MCF 10A (cell line): ENCODE measurements at places on chromosomes 2 and 18. TPM values are rescaled to one million over a fixed set of nuclear protein-coding genes. Genes with fewer than 3 reads are reported as not detected.

- DNase-seq, result no peak
Observed at GRCh38 chr2:95077861-95078603, 43.6 kb downstream of the MRPS5 start.

GRCh38 chr2:64846177-64846576, 143.0 kb upstream of the SLC1A4 start:
- peak; percentile 85 for DNase-seq

GRCh38 chr2:177352441-177353186, 40.0 kb upstream of the AGPS start:
- no peak for DNase-seq

DNA sequence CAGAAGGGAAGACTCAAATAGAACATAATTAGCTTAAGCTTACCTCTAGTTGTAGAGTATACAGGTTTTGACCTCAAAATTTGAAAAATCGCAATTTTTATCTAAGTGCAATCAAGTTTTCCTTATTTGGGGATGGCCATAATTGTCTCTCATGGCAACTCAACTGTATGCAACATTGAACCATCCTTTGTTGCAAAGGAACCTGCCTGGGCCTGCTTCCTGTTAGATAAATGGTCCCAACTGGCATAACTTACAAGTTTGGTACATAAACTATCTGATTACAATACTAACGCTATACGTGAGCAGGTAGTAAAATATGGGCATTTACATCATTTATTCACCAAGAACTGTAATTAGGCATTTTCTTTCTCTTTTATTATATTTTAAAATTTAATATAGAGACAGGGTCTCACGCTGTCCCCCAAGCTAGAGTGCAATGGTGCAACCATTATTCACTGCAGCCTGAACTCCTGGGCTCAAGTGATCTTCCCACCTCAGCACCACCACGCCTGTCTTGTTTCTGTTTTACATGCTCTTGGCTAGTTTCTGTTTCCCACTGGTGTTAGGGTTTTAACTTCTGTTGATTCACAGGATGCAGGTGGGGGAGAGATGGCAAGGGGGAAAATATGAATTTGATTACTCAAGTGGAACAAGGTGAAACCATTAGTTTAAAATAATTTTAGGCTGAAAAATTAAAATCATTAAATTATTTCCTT, 55.3 kb upstream of the B3GNT2 start:
- no peak for DNase-seq

- DNase-seq, result no peak
Observed at GRCh38 chr2:216475767-216476166, 22.9 kb upstream of the RPL37A start.

DNA sequence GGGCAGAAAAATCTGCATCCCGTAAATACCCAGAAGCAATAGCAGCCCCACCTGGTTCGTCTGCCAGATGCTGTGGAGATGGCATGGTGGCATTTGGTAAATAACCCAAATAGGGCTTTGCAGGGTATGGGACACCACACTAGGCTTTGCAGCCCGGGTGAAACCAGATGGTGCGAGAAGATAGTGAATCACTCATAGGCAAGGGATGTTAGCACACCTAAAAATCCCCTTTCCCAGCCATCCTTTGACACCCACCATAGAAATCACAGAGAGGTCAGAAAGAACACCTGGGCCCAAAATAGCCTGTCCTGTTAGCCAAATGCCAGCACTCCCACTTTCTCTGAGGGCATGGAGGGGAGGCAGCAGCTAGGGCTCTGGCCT, 47.6 kb downstream of the BCL11A start:
- no peak for DNase-seq

DNA sequence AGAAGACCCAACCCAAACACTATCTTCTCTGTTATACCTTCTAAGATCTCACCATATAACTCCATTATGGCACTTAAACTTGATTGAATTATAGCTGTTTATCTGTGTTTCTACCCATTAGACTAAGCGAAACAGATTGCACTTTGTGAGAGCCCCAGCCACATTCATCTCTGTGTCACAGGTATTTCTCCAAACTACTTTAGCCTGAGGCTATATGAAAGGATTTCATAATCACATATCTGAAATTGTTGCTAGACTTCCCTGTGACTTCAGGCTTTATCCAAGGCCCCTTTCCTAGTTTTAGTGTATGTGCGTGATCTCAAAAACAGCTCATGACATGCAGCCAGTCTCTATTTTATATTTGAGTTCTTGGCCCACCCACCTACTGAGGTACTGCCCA, 745.0 kb upstream of the ACVR2A start:
- DNase-seq, result peak; percentile 62

DNA sequence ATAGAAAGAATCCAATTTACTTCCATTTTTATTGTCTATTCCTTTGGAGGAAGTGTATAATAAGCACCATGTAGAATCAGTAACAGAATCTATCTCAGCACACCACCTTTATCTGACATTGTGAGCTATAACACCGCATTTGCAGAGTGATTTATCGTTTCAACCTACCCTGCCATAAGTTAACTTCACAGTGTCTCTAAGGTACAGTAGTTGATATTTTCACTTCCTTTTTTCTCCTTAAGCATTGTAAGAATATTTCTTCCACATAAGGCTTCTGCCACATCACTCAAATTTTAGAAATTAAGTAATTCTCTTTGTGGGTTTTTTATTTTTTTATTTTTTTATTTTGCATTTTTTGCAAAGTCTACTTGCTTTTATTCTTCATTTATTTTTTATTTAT, 107.1 kb downstream of the TMX3 start:
- no peak for DNase-seq

- DNase-seq, result no peak
Observed at GRCh38 chr2:14891546-14891945, 259.0 kb downstream of the LRATD1 start.

- peak; percentile 66 for DNase-seq
Observed at GRCh38 chr2:177147093-177147694, 65.4 kb upstream of the HNRNPA3 start.

DNA sequence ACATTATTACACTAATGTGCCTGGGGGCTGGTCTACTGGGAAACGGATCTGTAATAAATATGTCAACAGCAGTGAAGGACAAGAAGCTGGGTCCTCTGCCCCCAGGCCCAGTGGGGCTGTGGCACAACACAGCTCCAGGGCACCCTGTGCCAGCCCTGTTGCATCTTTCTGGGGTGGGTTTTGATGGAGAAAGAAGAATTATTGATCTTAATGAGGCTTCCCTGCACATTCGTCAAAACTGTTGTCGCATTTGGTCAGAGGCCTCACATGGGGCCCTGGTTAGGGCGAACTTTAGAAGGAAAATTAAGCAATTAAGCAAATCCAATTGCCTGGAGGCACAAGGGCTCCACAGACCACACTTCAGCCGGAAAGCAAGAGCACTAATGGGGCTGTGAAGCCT, 30.0 kb upstream of the TWIST2 start:
- no peak for DNase-seq

- no peak for DNase-seq
Observed at GRCh38 chr2:96099861-96100798, 16.2 kb downstream of the ADRA2B start.

- DNase-seq, result no peak
Observed at GRCh38 chr2:197515315-197515738, 539 bp upstream of the MOB4 start.

DNA sequence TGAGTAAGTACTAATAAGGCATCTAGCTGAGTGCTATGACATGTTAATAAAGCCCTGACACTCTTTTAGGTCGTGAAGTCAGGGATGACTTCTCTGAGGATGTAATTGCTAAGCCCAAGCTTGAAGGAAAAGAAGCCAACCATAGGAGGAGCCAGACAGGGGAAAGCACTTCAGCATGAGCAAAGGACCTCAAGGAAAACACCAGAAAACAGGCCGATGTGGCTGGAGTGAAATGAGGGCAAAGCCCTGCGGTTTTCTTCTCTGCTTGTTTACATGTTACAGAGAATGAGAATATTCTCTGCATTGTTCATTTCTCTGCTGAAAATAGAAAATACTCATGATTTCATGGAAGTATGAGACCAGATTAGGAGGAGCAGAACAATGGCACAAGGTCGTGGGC, 112.5 kb upstream of the ARHGAP28 start:
- no peak for DNase-seq

GRCh38 chr18:32920796-32921787, 148.3 kb upstream of the KLHL14 start:
- peak; percentile 92 for DNase-seq

DNA sequence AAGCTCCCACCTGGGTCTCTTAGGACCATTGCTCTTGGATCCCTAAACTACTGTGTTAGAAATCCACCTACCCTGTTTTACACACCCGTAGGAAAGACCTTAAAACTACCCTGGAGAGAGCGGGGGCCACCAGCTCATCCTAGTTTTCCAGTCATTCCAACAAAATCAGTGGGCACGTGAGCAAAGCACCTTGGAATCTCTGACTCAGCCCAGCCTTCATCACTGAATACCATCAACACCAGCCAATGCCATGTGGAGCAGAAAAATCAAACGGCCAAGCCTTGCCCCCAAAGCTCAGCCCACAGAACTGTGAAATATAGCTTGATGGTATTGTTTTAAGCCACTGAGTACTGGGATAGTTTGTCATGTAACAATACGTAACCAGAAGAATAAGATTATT, 449.7 kb upstream of the CHAC2 start:
- no peak for DNase-seq

DNA sequence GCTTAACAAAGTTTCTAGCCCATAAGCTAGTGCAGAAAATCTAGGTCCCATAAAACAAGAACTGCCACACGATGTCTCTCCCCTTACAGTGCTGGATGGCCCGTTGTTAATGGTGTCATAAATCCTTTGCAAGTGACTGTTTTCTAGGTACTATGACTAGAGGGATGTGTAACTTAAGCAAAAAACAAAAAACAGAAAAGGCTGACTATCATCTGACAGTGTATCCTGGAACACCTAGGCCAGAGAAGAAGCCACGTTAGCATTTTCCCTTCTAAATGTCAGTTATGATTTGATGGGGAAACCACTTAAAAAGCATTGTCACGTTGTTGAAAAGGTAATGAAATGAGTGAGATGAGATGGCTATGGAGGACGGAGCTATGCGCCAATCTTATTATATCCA, 2.4 kb downstream of the CASP8 start:
- DNase-seq, result no peak

DNA sequence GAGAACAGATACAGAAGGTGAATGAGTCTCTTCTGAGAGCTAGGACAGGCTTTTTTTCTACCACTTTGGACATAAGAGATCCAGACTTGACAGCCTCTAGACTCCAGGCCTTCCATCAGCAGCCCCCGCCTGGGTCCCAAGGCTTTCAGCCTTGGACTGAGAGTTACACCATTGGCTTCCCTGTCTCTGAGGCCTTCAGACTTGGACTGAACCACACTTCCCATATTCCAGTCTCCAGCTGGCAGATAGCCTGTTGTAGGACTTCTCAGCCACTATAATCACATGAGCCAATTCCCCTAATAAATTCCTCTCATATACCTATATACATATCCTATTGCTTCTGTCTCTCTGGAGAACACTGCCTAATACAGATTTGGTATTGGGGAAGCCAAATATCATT, 128.2 kb downstream of the MCFD2 start:
- no peak for DNase-seq

GRCh38 chr18:28002841-28003240, 174.1 kb downstream of the CDH2 start:
- no peak for DNase-seq

DNA sequence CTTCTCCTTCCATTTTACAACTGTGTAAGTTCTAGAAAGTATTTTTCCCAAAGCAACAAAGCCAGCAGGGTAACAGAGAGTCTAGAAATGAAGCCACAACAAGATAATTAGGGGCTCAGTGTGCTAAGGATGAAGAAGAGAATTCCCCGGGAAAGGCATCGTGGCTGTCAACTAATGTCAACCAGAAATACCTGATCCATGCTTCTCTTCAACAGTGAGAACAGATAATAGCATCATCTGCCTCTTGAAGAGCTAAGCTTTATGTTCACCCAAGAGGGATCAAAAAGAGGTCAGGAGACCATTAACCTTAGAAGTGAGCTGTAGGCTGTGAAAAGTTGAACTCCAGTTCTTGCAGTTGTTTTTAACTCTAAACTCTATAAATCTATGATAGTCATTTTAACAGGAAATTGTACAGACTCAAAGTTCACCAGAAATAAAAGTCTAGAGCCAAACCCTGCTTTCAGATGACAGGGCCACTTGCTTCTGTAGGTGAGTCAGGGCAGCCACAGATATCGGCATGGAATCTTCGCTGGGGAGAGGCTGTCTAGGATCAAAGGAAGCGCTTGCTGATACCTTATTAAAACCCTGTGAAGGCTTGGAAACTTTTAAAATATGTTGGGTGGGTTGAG, 540.7 kb upstream of the ID2 start:
- no peak for DNase-seq

- DNase-seq, result no peak
Observed at GRCh38 chr2:85988914-85989270, 100.1 kb upstream of the ST3GAL5 start.

DNA sequence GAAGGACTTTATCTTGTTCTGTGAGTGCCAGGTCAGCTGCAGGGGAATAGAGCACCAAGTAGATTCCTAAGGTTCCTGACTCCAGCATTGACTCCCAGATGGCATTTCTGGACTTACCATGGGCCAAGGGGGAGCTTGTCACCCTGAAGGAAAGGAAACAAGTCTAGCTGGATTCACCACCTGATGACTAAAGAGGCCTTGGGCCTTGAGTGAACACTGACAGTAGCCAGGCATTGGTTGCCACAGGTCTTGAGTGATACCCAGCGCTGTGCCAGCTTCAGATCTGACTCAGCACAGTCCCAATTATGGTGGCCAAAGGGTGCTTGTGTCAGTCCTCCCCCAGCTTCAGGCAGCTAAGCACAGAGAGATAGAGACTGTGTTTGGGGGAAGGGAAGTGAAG, 40.1 kb upstream of the CAPN13 start:
- peak; percentile 9 for DNase-seq

DNA sequence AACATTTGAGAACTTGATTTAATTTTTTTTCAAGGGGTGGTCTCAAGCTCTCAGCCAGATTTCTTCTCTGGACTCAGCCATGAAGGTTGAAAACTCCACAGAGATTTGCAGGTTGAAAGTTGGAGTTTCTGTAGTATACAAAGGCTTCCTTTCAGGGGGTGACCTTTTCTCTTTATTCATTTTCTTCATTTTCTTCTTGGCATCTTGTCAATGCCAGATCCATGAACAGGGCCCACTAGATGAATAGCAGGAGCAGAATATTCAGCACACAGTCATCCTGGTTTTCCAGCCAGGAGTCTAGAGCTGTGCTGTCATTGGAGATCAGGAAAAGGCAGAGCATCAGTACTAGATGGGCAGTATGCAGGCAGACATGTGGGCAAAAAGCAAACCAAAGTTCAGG, 62.0 kb downstream of the INSIG2 start:
- DNase-seq, result no peak

GRCh38 chr2:98580656-98581284, 27.5 kb downstream of the COA5 start:
- no peak for DNase-seq

GRCh38 chr2:143582046-143582747, 453.0 kb downstream of the ARHGAP15 start:
- peak; percentile 5 for DNase-seq

- peak; percentile 11 for DNase-seq
Observed at GRCh38 chr2:54279385-54279784, 23.4 kb upstream of the TSPYL6 start.

The HPCAL1 gene
- total RNA-seq, result 136 and 144 TPM in 2 replicates

The COLEC11 gene
- total RNA-seq, result not detected in 2 replicates

The RTP5 gene
- total RNA-seq, result not detected in 2 replicates

The IGFBP5 gene
- total RNA-seq, result not detected in 2 replicates

The LRRC30 gene
- total RNA-seq, result not detected in 2 replicates

The SCRN3 gene
- total RNA-seq, result 27.3 and 28.2 TPM in 2 replicates

The RSAD2 gene
- total RNA-seq, result 0.09 TPM in 1 of 2 replicates, not detected in the other

The DPP4 gene
- not detected in 2 replicates for total RNA-seq

The CHN1 gene
- 4.4 and 6.0 TPM in 2 replicates for total RNA-seq

The CFAP53 gene
- 2.2 and 5.0 TPM in 2 replicates for total RNA-seq

The PDE1A gene
- 0.15 and 0.30 TPM in 2 replicates for total RNA-seq

The AAMP gene
- 95.7 and 98.7 TPM in 2 replicates for total RNA-seq

The HAAO gene
- total RNA-seq, result not detected in 2 replicates

The ALK gene
- 0.07 TPM in 1 of 2 replicates, not detected in the other for total RNA-seq
